Activated CD8-positive, alpha-beta memory T cell treated with anti-CD3 and anti-CD28 coated beads for 4 hours (primary cell): ENCODE measurements at places on chromosomes 2 and 18.

- no peak for DNase-seq
Measured at GRCh38 chr2:173982918-173983317, 17.7 kb upstream of the SP3 start.

DNA sequence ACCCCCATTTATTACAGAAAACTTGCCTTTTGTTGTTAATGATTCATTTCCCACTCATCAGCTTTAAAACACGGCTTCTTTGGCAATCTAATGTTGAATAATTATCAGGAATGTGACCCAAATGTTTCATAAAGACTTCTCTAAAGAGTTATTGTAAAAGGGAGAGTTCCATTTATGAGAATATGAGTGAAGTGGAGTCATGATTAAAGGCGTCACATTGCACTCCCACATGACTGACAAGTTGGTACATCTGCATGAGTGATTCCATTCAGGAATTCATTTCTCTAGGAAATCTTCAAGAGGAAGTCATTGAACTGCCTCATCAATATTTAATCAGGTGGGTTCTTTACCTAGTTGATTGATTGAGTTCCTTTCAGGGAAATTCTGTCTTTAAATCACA, 184.8 kb downstream of the LNPK start:
- DNase-seq: no peak

- no peak for DNase-seq
Measured at GRCh38 chr2:122627388-122627787, 871.9 kb downstream of the TSN start.

DNA sequence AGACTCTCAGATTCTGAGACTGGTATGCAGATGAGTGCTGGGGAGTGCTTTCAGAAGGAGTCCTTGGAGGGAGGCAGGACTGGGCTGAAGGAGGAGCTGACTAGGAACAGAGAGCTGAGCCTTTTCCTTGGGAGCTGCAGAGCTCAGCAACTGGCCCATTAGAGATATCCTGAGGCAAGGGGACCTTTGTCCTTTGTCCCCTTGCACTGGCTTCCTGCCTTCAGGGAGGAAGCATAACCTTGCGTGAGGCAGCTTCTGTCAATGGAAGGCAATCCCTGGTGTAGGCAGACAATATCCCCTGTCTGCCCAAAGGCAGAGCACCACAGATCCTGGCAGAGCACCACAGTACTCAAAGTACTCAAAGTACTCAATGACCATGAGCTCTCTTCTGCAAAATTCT, 375.3 kb downstream of the HRH4 start:
- DNase-seq: no peak

- DNase-seq: no peak
Measured at GRCh38 chr2:178859730-178860129, 52.5 kb upstream of the TTN start.

DNA sequence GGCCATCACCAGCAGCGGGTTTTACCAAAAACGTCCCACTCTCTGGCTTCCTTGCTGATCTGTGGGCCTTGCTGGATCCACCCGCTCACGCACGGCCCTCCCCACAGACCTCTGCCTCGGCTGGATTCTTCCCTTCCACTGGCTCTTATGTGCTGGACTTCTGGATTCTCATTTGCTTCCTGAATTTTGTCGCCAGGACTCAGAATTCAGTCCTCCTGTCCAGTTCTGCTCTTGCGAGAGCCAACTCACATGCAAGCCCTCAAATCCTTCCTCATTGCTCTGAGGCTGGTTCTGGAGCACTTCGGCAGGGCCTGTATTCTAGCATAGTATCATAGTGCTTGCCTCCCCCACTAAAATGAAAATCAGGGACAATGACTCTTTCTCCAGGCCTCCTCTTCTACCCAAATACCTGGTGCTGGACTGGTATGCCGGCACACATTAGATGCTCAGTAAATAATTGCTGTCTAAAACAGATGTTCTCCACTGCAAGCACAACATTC, 115.5 kb downstream of the ATL2 start:
- DNase-seq: no peak

DNA sequence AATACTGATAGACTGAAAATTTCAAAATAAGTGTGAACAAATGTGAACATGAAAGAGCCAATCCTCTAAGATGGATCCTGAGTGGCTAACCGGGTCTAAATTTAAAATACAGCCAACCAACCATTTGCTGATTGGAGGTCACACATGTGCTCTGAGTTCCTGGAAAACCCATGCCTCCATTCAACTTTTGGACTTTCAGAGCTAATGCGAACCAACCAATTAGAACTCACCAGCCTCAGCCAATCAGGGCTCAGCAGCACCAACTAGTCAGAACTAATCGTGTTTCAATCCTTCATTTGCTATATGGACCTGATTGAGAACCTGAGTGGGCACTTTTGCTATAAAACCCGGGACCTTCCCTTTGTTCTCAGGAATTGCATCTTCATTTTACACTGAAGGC, 111.5 kb downstream of the MEP1B start:
- DNase-seq: no peak

DNA sequence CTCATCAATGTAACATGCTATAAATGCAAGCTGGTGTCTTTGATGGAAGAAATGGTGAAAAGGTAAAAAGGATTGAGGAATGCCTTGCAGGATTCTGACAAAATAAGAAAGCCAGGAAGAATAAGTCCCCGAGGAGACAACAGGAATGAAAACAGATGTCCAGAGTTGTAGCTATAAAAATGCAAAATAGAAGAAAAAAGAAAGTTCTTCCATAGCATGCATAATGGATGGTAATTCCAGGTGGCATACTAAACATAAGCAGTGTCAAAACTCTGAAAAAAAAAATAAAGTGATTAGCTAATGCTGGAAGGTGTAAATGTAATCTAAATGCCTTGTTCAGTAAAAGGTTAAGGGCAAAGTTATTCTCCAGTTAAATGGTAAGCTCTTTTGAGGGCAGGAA, 225.9 kb upstream of the CHST9 start:
- no peak for DNase-seq

GRCh38 chr2:174792309-174793025, 28.2 kb upstream of the CHRNA1 start:
- no peak for DNase-seq

GRCh38 chr2:164705412-164706167, 84.3 kb upstream of the GRB14 start:
- DNase-seq: no peak

DNA sequence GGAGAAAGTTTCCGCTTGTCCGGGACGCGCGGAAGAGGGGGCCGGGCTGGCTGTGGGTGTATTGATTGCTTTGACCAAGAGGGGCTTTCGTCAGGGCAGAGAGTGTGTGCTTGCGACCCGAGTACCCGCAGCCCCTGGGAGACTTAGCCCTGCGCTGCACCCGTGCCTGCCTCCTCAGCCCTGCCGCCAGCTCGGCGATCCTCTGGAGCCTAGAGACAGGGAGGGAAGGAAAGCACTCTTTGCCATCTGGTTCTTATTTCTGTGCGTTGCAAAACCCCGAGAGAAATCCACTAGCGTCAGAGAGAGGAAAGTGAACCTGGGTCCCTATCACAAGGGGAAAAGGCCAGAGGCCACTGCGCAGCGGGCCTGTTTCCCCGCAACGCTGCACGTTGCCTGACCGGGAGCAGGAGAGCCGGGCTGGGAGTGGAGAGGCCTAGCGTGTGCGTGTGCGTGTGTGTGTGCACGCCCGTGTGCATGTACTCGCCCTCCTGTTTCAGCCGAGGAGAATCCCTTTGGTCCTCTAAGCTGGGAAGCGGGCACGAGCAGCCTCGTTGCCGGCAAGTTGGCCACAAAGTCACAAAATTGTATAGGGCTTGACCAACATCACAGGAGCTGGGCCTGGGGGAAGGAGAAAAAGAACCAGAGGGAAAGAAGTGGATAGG, 1.7 kb downstream of the SIX3 start:
- DNase-seq: no peak

- no peak for DNase-seq
Measured at GRCh38 chr18:25422230-25422629, 70.3 kb upstream of the ZNF521 start.

- no peak for DNase-seq
Measured at GRCh38 chr2:67272195-67272594, 124.9 kb upstream of the ETAA1 start.

- DNase-seq: no peak
Measured at GRCh38 chr2:38672445-38673391, 6.8 kb downstream of the GALM start.

DNA sequence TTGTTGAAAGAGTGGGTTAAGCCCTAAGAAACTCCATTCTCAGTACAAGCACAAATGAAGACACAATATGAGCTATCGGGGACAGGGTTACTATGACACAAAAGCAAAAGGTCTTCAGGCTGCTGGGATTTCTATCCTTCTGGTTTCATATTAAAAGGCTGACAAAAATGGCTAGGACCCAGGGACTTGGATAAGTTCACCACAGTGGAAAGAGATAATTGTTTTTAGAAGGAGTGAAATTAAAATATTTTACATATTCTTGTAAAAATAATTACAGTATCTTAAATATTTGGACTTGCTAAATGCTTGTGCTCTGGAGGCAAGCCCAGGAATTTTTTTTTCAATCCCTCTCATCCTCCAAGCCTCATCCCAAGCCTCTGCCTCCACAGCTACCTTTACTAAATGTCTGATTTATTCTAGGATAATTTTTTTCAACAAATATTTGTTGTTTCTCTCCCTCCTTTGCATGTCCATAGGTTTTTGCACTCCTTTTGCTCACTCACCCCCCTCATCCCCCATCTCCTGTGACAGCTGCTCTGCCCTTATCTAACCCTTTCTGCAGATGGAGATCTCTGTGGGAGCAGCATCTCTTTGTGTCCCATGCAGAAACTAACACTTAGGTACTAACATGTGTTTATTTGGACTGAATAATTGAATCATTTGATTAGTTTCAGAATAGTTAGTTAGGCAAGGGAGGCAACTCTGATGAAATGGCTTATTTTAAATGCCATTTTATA, 47.8 kb upstream of the NABP1 start:
- no peak for DNase-seq

- DNase-seq: no peak
Measured at GRCh38 chr2:10317646-10318045, 14.9 kb downstream of the HPCAL1 start.

GRCh38 chr2:28586867-28587266, 91.0 kb downstream of the PLB1 start:
- no peak for DNase-seq

- DNase-seq: no peak
Measured at GRCh38 chr2:23621616-23622015, 236.6 kb downstream of the KLHL29 start.
